ENCODE measurements at places on chromosomes 11 and 22.
A peak's percentile ranks its signal among the peaks of the same experiment; 100 is the strongest.

DNA sequence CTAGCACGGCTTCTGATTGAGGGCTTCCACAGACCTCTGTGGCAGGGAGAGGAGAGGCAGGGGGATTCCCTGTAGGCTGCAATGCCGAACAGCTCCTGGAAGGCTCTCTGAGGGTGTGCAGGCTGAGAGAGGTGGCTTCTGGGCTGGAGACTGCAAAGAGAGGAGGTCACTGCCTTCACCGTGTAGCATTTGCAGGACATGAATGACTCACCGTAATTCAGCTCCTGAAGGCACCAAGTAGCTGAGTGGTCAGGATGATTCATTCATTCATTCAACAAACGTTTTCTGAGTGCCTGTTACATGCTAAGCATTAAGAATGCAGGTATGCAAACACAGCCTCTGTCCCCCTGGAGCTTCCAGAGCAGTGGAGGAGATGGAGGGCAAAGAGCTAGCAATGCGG, 18.0 kb upstream of the EIF3D start:
- DNase-seq, result peak; percentile 47

DNA sequence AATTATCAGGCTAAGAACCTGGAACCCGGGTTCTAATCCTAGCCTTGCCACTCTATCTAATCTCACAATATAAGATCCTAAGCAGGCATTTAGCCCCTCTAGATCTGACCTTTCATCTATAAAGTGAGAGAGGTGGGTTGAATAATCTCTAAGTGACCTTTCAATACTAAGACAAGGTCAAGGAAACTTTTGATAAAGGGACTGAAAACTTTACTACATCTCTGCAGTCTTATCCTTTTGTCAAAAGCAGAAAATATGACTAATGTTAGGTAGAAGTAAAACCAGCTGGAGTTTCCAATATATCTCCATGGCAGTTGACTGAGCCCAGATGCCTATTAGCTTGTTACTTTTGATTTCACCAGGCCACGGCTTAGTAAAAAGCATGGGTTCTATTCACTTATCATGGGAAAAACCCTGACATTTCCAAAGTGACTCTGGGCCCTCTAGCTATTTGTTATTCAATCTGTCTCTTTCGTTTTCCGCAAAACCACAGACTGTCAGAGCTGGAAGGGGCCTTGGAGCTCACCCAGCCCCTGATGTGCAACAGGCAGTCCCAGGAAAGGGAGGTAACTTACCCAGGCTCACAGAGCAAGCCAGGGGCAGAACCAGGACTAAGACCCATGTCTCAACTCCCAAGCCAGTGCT, 75.8 kb downstream of the RAB30 start:
- DNase-seq, result peak; percentile 82

DNA sequence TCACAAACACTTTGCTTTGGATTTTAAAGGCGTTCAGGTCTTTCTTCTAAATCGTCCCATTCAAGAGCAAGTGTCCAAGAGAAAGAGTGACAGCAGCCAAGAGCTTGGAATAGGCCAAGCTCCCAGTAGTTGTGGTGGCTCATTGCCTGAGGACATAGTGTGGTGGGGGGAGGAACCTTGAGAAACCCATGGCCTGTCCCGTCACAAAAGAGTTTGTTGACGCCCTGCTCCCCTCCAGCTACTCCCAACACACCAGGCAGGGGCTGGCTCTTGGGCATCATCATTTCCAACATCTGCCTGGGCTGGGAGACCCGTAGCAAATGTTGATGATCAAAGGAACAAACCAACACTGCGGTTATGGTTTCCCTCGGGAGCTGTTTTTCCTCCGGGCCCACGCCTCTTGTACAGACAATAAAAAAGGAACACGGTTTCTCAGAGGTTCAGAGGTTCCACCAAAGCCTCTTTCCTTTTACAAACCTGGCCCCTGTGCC, 20.8 kb downstream of the FADS3 start:
- DNase-seq, result peak; percentile 51

DNA sequence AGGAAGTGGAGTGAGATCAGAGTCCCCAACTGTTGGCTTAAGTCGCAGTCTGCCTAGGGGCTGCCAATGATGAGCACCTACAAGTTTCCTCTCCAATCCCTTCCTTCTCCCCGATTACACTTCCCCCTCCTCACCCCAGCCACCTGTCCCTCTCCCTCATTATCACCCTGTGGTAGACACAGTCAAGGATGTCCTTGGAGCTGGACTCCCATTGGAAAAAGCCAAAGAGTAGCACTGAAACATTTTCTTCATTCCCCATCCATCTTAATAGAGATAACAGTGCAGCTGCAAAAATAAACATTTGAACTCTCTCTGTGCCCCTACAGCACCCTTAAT, 146.2 kb downstream of the DBX1 start:
- DNase-seq, result no peak

Data from fibroblast of villous mesenchyme (primary cell).